ENCODE measurements at places on chromosomes 6 and 20.

GRCh38 chr6:44001318-44002066, 125.8 kb downstream of the MRPL14 start:
- DNase-seq = no peak

GRCh38 chr20:34324541-34324940, 21.4 kb upstream of the AHCY start:
- DNase-seq = no peak

DNA sequence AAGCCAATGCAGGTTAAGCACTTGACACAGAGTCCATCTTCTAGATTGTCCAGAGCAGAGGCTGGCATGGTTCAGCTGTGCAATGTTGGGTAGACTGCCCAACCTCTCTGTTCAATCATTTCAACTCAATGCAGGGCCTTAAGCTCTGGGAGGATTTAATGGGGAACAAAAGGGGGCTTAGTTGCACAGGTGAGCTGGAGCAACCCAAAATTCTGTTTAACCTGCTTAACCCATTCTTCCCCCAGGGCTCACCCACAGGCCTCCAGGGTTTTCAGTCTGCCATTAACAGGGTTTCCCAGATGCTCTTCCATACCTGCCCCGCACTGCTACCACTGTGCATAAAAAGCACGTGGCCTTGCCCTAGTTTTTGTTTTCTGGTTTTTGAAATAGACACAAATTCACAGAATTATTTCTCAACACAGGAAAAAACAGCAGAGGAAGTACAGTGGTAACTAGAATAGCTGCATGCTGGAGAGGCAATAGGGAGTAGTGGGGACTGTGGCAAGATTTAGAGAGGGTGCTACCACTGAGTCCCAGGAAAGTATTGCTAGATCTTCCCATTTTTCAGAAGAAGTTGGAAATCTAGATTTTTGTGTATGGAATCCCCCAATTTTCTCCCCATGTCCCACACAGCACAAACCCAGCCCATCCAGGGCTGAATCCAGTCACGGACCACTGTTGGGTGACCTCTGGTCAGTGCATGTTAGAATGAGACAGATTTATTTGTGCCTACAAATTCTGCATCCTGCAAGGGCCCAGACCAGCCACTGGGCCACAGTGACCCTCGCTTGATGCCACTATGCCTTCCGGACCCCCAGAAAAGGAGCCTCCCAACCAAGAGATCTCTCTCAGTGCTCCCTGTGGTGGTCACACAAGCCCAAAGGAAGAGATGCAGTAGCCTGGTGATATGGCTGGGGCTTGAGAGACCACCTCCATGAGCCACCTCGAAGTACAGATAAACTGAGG, 4.6 kb downstream of the PTGIS start:
- DNase-seq = no peak

DNA sequence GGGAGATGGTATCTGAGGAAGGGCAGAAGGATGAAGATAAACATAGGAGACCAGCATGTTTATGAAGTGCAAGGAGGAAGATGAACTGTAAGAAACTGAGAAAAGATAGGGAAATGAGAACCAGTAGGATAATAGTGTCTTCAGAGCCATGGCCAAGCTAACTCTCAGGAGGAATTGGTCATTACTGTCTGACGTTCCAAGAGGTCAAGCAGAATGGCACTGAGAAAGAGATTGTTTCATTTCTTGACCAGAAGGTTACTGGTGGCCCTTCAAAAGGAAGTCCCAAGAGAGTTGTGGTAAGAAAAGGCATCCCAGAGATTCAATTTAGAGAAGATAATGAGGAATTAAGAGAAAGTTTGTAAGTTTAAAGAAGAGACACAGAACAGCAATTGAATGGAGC, 47.5 kb downstream of the EYA4 start:
- no peak for DNase-seq

DNA sequence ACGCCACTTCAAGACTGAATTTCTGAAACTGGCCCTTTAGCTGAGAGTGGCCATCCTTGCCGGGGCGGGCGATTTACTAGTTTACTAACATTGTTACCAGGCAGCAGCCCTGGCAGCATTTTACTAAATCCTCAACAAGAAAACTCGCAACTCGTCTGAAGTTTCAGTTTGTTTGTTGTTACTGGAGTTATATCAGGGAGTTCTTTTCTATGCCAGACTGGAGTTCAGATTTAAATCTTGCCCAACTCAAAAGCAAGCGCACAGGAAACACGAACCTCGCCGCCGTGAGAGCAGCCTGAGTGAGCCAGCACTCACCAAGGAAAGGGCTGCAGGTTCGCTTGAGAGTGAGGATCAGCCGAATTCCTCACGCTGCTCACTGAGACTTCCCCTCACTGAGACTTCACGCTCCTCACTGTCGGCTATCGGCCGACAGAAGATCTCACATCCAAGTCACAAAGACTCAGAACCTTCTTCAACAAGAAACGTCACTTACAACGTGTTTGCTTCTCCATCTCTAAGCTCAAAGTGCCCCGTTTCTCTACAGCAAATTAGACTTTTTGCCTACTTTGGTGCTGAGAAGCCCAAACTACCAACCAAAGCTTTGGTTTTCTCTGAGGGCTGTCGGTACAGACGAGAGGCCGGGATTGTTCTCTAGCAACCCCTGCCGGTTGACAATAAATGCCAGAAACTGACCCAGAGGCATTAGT, 78.9 kb downstream of the OLIG3 start:
- peak; percentile 22 for DNase-seq

GRCh38 chr20:53914781-53915445, 155.5 kb downstream of the BCAS1 start:
- DNase-seq = no peak

GRCh38 chr6:100693249-100693927, 187.7 kb downstream of the ASCC3 start:
- DNase-seq = no peak

DNA sequence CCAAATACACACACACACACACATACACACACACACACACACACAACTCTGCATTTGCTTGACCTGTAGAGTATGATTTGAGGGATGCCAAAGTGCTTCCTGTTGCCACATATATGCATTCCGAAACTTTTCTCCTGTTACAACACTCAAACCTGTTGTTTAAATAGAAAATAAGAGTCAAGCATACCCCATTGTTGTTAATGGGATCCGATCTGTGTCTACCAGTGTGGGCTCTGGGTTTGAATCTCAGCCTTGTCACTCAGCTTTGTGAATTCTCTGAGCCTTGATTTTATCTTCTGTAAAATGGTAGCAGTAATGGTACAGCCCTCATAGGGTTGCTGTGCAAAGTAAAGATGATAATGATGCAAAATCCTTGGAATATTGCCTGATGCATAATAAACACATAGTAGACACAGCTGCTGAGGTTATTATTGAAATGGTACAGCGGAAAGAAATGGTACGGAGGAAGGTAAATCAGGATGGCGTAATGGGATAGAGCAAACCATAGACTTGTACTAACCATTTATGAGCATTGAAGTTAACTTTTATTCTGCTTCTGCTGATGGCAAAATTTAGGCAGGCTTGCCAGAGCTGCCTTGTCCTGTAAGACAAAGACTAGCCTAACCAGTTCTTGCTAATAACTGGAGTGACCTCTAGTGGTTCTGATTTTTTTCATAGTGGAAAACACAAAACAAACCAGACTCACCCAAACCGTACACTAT, 113.5 kb upstream of the PHACTR1 start:
- no peak for DNase-seq

DNA sequence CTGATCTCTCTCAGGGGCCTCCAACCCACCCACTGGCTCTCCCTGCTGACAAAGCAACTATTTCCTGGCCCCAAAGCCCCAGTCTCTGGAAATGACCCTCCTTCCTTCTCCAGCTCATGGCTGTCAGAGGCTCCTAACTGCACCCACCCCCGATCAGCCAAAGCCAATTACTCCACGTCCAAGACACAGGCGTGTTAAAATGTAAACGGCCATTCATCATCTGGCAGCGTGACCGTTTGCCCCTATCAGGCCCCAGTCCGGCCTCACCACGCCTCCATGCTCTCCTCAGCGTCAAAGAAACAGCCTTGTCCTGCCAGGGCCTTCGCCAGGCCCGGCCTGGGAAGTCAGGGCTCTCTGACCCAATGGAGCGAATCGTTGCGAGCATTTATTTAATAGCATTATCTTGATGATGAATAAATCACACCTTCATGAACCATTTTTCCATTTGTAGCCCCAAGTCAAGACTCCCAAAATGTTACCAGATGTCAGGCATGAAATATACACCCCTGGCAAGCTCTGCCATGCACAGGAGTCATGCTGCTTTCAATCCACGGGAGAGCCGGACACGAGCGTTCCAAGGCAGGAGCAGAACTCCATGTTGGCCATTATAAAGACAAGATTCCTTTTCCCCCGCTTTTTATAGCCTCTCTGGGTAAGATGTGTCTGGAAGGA, 17.7 kb downstream of the RIPOR3 start:
- no peak for DNase-seq

DNA sequence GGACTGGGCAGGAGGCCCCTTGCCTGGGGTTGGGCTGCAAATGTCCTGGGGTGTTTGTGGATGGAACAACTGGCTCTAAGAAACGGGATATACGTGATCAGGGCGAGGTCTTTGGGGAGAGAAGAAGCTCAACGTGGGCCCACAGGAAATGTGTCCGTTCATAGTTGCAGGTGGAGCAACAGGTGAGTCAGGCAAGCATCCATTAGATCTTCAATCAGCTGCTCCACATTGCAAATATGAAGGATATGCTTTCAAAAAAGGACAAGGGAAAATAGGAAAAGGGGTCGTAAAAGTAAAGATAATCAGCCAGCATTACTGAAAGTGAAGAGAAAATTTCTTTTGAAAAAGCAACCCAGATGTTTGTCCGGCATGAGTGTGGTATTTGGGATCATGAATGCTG, 251.0 kb downstream of the CDH4 start:
- no peak for DNase-seq

All from stimulated activated CD4-positive, alpha-beta T cell treated with anti-CD3 and anti-CD28 coated beads, Interleukin-15, amount 100 ng/mL, for 1 hour (primary cell).